H9 (cell line): ENCODE measurements at places on chromosomes 1 and 21. TPM values are rescaled to one million over a fixed set of nuclear protein-coding genes. Genes with fewer than 3 reads are reported as not detected.
A peak's percentile ranks its signal among the peaks of the same experiment; 100 is the strongest.

DNA sequence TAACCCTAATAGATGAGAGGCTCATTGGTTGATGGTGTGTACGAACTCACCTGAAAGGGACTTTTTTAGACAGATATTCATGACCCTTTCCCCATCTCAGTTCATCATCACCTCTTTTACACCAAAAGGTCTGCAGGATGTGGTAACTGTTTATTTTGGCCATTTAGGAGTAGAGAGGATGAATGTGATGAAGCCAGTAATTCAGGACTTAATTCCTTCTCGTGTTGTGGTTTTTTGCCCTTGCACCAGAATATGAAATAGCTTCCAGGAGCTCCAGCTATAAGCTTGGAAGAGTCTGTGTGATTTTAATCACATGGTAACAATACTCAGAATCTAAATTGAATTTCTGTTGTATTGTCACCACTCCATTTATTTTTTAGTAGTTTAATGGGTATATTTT is 189.4 kb upstream of the KCTD3 start:
- no peak for DNase-seq

DNA sequence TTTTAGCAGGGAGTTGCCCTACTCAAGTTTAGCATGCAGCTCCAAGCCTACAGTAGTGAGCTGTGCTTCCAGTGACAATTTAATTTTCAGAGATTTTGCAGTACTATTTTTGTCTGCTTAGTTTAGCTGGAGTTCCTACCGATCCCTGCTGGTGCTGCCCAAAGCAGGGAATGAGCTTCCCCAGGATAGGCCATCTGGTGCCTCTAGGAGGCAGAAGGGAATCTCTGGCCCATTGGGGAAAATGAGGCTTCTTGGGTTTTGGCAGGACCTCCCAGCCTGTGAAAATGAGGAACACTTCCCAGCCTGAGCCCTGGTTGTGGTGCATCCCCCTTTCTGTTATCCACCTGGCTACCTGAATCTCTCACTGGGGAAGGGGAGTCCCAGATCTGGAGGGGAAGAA is 149.2 kb downstream of the RASAL2 start:
- DNase-seq = no peak

GRCh38 chr1:63797056-63797726 is 23.4 kb downstream of the ROR1 start:
- DNase-seq = no peak

- no peak for DNase-seq
These were observed 130.6 kb downstream of the DAB1 start for GRCh38 chr1:57293214-57293613.

DNA sequence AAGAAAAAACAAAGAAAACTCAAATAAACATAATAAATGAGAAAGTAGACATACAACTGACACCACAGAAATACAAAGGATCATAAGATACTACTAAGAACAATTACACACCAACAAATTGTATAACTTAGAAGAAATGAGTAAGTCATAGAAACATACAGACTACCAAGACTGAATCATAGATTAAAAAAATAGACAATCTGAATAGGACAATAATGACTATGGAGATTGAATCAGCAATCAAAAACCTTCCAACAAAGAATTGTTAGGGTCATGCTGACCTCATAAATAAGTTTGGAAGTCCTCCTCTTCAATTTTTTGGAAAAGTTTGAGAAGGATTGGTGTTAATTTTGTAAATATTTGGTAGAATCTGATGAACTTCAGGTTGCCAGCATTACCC is 159.0 kb downstream of the PTBP2 start:
- no peak for DNase-seq

DNA sequence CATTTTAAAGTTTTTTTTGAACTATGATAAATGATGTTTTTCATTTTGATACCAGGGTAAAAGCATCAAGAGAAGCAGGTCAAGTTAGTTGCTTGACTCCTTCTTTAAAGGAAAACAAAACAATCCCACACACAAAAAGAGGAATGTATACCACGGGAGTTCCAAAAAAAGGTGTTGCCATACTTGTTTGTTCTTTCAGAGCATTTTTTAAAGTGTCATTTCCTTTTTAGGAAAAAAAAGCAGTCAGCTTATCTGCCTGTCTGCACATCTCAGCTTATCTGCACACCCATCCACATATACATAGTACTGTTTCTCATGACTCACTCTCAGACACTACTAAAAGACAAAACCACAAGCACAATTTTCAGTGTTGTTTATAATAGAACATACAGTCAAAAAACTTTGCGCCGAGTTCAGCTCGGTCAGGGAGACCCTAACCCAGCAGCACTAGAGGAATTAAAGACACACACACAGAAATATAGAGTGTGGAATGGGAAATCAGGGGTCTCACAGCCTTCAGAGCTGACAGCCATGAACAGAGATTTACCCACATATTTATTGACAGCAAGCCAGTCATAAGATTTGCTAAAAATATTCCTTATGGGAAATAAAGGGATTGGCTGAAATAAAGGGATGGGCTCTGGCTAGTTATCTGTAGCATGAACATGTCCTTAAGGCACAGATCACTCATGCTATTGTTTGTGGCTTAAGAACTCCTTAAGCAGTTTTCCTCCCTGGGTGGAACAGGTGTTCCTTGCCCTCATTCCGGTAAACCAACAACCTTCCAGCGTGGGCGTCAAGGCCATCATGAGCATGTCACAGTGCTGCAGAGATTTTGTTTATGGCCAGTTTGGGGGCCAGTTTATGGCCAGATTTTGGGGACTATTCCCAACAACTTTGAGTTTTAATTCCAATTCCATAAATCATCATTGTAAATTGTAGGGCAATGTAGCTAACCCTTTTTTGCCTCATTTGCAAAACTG is 11.4 kb upstream of the MNDA start:
- no peak for DNase-seq

DNA sequence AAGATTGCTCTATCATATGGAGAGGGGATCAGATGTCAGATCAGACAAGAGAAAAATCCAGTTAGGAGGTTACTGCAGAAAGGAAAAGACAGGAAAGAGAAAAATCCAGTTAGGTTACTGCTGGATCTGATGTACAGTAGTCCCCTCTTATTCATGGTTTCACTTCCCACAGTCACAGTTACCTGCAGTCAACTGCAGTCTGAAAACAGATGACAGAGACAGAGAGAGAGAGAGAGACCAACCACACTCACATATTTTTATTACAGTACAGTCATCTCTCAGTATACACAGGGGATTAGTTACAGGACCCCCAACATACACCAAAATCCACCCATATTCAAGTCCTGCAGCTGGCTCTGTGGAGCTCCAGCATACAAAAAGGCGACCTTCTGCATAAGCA is 29.3 kb downstream of the NUP133 start:
- DNase-seq = no peak

Gene PTPRC
- not detected in 2 replicates for total RNA-seq

DNA sequence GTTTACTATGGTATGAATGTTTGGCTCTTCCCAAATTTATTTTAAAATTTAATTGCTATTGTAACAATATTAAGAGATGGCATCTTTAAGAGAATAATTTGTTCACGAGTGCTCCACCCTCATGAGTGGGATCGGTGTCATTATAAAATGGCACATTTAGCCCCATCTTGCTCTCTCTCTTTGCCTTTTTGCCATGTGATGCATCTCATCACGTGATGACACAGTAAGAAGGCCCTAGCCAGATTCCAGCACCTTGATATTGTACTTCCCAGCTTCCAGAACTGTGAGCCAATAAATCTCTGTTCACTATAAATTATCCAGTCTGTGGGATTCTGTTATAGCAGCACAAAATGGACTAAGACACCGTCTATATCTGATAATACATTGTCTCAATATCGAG is 355.8 kb downstream of the AMY1C start:
- no peak for DNase-seq

Gene EPHB2
- 8.3 and 9.5 TPM in 2 replicates for total RNA-seq

Gene AK5
- 2.5 and 2.6 TPM in 2 replicates for total RNA-seq

GRCh38 chr1:162093095-162093494 is 23.6 kb downstream of the NOS1AP start:
- DNase-seq = no peak

GRCh38 chr1:82844447-82844846 is 1043.7 kb downstream of the ADGRL2 start:
- DNase-seq = no peak

Gene TRIM17
- total RNA-seq = 2.8 TPM in 2 replicates

DNA sequence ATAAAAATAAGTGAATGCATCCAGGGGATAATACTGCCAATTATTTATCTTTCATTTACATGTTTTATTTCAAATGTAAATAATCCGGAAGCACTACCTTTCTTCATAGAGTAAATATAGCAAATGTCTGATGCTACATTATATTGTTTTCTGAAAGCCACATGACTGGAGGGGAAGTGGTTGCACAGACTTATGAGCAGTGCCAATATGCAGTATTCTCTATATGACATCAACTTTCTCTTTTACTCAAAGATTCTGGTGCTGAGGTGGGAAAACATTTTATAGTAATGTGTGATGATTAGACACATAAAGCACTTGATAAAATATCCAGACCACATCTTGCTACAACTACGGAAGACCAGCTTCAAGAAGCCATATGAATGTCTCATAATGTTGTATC is 314.7 kb downstream of the NEGR1 start:
- DNase-seq = no peak

Gene RPE65
- not detected in 2 replicates for total RNA-seq

Gene FGR
- total RNA-seq = 0.15 TPM in 1 of 2 replicates, not detected in the other

DNA sequence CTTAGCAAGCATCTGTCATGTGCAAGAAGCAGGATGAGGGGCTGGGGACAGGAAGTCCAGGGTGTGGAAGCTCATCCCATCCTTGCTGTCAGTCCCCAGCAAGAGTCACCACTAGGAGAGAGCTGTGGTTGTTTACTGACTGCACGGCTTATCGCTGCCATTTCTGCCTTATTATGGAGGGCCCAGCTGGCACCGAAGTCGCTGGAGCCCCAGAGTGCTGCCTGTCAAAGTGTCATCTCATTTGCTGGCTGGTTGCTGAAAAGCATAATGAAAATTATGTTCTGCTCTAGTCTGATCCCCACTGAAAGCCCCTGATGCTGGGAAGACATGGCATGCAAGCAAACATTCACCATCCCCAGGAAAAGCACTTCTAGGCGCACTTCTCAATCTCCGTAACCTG is 642.7 kb downstream of the NPHP4 start:
- DNase-seq = no peak

Gene ATF6
- 10.4 and 11.2 TPM in 2 replicates for total RNA-seq

- no peak for DNase-seq
These were observed 109.2 kb downstream of the TTLL7 start for GRCh38 chr1:83889707-83890106.

- DNase-seq = no peak
These were observed 4.9 kb upstream of the CAPN2 start for GRCh38 chr1:223707256-223708000.

Gene LIPI
- not detected in 2 replicates for total RNA-seq

GRCh38 chr1:4675454-4676186 is 21.2 kb downstream of the AJAP1 start:
- no peak for DNase-seq

DNA sequence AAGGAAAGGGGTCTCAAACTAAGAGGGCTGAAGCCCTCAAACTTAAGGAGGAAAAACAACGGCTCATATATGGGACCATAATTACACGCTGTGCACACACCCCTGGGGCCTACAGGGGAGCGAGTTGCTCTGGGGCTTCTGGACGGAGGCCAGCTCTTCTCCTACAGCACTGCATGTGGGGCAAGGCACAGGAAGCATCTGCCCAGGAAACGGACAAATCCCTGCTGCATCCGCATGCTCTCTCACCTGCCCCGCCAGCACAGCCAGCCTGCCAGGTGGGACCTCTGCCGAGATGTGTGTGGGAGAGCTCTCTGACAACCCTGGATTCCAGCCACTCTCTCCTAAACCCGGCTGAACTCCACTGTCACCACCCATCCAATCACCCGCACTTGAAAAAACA is 54.1 kb downstream of the MRPL37 start:
- DNase-seq = no peak

Gene IGSF3
- 18.6 and 19.1 TPM in 2 replicates for total RNA-seq

DNA sequence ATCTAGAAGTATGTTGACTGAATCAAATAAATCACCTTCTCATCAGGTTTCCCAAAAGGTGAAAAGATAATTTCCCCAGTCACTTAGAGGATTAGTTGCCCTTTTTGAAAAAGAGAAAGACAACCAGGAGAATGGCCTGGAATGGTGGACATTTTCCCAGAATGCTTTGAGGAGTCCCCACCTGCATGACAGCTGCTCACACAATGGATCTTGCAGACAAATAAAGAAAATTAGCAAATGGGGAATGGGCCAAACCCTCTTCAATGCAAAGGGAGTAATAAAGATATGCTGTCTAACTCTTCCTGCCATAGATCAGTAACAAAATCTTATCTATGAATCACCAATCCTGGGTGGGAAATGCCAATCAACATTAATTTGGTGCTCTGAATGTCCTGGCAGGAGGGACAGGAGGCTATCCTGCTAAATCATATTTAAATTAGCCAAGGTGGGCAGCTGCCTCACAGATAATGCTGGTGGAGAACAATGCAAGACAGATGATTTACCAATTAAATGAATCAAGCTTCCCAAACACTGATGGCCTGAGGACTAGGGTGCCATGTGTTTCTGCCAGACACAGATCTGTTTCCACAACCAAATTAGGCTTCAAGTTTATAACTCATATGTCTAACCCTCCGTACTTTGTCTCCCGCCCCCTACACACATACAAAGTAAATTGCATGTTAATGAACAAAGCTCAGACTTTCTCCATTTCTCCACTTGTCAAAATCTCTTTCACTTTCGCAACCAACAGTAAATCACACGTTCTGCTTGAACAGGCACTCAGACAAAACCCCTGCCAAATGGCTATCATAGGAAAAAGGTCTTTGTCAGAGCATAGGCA is 488.0 kb upstream of the PLXNA2 start:
- no peak for DNase-seq

DNA sequence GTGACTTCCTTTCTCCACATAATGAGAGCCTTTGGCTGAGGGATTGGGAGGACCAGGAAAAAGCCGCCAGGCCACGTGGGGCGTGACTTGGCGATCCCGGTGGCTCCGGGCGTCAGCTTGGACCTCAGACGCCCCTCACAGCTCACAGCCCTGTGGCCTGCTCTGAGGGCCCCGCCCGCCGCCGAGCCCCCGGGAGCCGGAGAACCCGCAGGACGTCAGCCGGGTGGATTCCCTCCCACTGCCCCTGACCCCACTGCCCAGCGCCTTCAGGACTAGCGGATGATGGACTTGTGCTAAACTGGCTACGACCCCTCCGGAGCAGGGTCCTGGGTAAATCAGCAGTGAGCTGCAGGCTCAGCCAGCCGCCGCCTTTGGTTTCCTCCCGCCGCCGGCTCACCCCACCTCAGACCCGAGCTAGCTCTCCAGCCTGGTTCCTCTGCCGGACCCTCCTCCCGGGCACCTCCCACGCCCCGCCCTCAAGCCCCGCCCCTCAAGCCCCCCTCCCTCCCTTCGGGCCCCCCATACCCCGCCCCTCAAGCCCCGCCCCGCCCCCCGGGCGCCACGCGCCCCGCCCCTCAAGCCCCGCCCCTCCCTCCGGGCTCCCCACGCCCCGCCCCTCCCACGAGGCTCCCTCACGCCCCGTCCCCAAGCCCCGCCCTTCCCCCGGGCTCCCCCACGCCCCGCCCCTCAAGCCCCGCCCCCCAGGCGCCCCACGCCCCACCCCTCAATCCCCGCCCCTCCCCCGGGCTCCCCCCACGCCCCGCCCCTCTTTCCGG is 10.0 kb upstream of the FAAP20 start:
- peak; percentile 93 for DNase-seq

GRCh38 chr21:43799301-43799840 is 10.0 kb downstream of the RRP1 start:
- no peak for DNase-seq

GRCh38 chr1:216851073-216851472 is 127.8 kb upstream of the ESRRG start:
- no peak for DNase-seq

Gene ODF2L
- total RNA-seq = 21.5 and 27.3 TPM in 2 replicates
